Stromal cell of bone marrow (primary cell): ENCODE measurements at places on chromosomes 1 and 21.

GRCh38 chr1:157600236-157600635 lies 2.4 kb upstream of the FCRL4 start:
- DNase-seq = no peak

GRCh38 chr1:165161130-165161529 lies 195.4 kb downstream of the LMX1A start:
- no peak for DNase-seq

GRCh38 chr1:54671985-54672608 lies 30.5 kb downstream of the MROH7 start:
- DNase-seq = peak; percentile 11

- DNase-seq = no peak
These were observed 192.7 kb downstream of the VPS13D start for GRCh38 chr1:12422488-12422887.

- no peak for DNase-seq
These were observed 715 bp upstream of the ARTN start for GRCh38 chr1:43932786-43933385.
